Stimulated activated CD4-positive, alpha-beta T cell treated with anti-CD3 and anti-CD28 coated beads, Interleukin-12 subunit alpha, Interleukin-12 subunit beta, amount 100 ng/mL, for 4 hours (primary cell): ENCODE measurements at places on chromosomes 4 and X.

- no peak for DNase-seq
Measured at GRCh38 chr4:142160509-142160908, 524.1 kb downstream of the IL15 start.

GRCh38 chrX:68659786-68660185, 12.3 kb downstream of the STARD8 start:
- DNase-seq = no peak

GRCh38 chr4:7389719-7390118, 45.0 kb downstream of the PSAPL1 start:
- DNase-seq = no peak

- no peak for DNase-seq
Measured at GRCh38 chr4:103030791-103031190, 11.3 kb upstream of the SLC9B1 start.

DNA sequence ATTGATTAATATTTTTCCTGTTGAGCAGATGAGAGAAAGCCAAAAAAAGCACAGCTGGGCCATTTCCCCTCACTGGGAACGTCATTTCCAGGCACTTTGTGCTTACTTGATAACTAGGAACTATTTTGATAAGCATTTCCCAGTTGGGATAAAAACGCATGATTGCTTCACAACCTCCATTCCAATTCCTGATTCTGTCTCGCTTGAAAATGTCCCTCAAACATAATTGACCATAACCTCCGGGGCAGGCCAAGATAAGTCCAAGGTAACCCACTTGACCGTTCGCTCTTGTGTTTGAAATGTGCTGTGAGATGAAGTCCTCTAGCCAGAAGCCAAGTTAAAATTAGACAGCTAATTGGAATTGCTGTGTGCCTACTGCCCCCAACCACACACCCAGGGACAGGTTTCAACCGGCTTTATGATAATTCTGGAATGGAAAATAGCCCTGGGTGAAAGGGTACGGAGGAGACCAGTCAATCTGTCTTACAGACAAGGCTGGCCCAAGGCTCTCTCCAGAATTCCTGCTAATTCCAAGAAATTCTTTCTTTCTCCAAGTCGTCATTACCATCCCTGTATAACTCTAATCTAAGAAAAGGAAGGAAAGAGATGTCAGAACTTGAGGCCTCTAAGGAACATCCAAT, 137.1 kb downstream of the MID1 start:
- no peak for DNase-seq

GRCh38 chr4:10113362-10114047, 3.1 kb downstream of the WDR1 start:
- DNase-seq = no peak

DNA sequence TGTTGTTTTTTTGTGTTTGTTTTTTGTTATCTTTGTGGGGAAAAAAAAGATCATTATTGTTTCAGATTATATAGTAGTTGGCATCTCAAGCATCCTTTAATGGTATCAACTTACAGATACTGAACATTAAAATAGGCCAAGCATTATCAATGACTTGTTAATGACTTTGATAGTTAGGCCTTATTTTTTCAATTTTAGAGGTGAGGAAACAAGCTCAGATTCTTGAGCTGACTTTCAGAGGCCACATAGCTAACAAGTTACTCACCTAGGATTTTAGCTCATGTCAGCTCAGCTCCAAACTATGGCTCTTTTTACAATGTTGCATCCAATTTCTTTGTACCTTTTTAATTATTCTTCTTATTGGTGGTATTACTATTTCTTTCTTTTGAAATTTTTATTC, 471 bp upstream of the PLAC8 start:
- DNase-seq = no peak

GRCh38 chr4:25234390-25235370, 847 bp downstream of the PI4K2B start:
- DNase-seq = no peak

- DNase-seq = no peak
Measured at GRCh38 chr4:178148106-178148505, 705.9 kb upstream of the AGA start.

GRCh38 chr4:138655985-138656384, 359.6 kb upstream of the NOCT start:
- no peak for DNase-seq

- DNase-seq = no peak
Measured at GRCh38 chr4:71832049-71832448, 48.2 kb upstream of the GC start.

DNA sequence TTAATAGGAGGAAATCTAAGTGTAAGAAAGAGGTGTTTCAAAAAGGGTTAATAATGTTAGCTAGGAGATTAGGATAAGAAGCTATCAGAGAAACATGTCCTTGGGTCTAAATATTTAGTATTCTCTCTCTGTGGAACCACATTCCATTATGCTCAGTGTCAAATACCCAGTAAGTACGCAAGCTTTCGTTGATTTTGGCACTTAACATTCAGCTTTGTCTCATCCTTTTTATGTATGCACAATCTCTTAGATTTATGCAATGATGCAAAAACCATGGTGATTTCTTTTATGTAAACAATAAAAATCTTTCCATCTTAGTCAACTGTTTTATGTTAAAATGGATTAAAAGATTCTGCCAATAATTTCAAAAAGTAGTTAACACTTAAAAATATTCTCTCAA, 129.2 kb downstream of the KLHL13 start:
- no peak for DNase-seq

- no peak for DNase-seq
Measured at GRCh38 chr4:21535898-21536297, 412.7 kb downstream of the KCNIP4 start.

- peak; percentile 62 for DNase-seq
Measured at GRCh38 chr4:17511509-17511949, 361 bp downstream of the QDPR start.

- DNase-seq = no peak
Measured at GRCh38 chr4:135277068-135277979, 1075.7 kb upstream of the PABPC4L start.

- no peak for DNase-seq
Measured at GRCh38 chrX:73131276-73131675, 52.0 kb upstream of the PABPC1L2A start.

DNA sequence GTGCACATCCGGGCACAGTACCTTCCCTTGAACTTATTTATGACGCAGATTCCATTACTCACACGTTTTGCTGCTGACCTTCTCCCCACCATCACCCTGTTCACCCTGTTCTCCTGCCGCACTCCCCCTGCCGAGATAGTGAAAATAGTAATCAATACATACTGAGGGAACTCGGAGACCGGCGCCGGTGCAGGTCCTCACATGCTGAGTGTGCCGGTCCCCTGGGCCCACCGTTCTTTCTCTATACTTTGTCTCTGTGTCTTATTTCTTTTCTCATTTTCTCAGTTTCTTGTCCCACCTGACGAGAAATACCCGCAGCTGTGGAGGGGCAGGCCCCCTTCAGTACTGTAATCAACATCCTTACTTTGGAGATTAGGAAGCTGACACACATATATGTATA, 1337.1 kb upstream of the PABPC4L start:
- DNase-seq = no peak

DNA sequence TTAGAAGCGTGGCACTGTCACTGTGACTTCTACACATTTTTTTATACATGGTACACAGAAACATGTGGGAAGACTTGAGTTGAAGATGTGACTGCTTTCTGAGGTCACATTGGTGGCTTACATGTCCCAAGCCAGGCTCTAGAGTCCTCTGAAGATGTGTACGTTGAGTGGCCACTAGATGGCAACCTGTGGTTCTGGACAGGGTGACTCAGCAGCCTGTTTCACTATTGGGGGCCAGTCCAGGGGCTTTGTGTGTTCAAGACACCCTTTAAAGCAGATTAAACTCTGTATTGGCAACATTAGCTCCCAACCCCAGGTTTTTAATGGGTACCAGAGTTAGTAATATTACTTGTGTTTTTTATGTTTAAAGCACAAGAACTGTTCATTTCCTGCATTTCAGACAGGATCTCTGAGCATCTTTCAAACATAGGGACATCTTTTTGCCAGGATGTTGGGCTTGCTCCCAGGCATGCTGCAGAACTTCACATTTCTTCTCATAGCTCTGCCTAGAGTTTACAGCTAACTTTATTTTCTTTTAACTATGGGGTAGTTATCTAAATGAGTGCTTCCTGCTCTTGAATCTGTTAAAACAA, 53.0 kb downstream of the DCUN1D4 start:
- DNase-seq = peak; percentile 15

GRCh38 chrX:11039926-11040325, 71.2 kb upstream of the HCCS start:
- DNase-seq = no peak

GRCh38 chr4:14897217-14897616, 105.1 kb upstream of the CPEB2 start:
- DNase-seq = no peak

DNA sequence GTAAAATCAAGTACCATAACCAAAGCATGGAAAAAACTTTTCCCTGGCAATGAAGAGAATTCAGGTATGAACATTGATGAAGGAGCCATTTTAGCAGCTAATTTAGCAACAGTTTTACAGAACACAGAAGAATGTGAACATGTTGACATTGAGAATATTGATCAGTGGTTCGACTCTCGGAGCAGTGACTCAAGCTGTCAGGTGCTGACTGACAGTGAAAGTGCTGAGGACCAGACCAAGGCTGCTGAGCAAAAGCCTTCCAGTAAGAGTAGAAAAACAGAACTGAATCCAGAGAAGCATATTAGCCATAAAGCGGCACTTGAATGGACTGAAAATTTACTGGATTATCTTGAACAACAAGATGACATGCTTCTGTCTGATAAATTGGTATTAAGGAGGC, 2.8 kb downstream of the TIGD2 start:
- DNase-seq = no peak

- no peak for DNase-seq
Measured at GRCh38 chrX:150869450-150869849, 29.0 kb downstream of the CD99L2 start.

DNA sequence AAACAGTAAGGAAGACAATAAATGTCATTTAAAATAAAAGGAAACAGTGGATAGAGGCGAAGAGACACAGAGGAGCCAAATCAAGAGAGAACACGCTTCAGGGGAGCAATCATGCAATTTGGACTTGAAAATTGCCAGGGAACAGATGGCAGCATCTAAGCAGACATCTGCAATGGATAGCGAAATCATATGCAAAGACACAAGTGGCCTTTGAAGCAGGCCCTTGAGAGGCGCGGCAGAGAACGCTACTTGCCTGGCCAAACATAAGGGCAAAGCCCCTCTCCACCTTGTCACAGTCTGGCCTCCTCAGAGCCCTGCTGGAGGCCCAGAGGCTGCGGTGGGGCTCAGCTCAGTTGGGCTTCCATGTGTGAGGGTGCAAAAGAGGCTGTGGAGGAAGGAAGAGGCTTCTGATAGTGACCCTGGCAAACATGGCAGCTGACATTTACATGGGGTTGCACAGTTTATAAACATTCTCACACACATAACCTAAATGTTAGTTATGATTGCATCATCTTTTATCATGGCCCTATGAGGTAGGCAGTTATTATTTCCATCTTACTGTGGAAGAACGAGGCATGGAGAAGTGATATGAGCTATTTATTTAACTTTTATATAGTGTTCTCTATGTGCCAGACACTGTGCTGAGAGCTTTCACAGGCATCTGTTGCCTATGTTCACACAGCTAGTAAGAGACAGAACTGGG, 18.3 kb downstream of the ADGRG4 start:
- DNase-seq = no peak
